ENCODE measurements at places on chromosomes 6 and 20.

DNA sequence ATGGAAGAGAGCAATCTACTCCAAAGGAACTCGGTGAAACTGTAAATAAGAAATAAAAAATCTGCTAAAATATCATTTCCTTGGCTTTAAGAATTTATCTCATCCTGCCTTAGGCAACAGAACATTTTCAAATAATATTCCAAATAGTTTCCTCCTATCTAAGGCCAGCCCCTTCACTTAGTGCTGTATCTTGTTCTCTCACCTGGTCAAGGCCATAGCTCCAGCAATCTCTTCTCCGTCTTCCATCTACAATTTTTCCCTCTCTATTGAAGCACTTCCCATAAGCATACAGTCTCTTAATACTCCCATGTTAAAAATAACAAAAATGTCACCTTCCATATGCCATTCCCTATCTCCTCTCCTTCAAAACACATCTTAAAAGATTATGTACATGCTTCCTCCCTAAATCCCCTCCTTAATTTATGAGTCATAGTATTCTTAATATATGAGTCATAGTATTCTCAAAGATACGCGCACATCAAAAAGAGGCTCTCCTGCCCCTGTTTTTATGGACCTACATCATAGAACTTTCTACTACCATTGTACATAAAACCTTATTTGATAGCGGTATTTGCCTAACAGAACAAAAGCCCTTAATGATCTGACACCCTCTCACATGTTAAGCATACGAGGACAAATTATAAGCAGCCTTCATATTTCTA, 146.9 kb downstream of the PDE10A start:
- no peak for DNase-seq

- DNase-seq: no peak
Measured at GRCh38 chr6:35177157-35177556, 36.0 kb upstream of the TCP11 start.

- no peak for DNase-seq
Measured at GRCh38 chr20:45465491-45466266, 3.9 kb upstream of the WFDC2 start.

DNA sequence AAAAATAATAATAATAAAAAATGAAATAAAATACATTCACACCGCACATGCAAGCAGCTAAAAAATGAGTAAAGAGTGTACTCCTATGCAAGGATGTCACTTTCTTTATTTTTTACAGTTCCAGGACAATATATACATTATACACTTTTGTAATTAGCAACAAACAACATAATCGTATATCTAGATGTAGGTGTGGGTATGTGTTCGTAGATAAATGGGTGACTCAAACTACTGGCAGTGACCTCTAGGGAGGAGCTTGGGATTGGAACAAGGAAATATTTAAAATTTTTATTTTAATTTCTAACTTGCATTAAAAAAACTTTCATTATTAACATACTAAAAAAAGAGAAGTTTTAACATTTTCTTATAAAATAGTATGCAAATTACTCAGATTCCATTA, 86.1 kb upstream of the MYLIP start:
- DNase-seq: no peak

DNA sequence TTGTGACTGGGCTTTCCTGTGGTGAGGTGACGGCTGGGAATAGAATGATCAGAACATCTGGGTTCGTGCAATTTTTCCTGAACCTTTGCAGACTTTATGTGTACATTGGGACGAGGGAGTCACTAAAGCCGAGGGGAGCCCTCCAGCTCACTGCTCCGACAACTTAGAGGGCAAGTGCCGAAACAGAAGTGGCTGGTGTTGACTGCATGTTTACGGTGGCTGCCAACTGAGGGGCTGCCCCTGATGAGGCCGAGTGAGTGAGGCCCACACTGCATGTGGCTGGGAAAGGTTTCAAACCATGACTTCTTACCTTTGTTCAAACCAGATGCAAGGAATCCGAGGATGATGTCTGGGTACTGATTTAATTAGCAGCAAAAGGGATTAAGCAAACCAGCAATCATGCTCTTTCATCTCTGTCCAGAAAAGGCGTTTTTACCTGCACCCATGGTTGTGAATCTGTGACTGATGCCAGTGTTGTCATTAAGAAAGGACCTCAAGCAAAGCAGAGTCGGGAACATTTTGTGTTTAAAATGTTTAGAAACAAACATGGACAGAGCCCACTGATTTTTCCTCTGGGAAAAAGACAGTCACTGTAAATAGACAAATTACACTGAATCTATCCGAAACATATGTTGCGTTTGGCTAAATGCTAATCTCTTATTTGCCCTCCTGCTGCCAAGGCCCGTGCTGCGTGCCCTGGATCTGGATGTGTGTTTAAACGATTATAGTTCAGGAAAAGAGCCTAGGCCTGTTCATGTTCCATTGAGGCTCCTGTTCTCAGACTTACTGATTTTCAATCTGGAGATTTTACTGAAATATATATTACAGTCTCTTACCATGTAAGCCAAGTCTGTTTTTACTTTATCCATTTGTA, 105.1 kb downstream of the UST start:
- no peak for DNase-seq

DNA sequence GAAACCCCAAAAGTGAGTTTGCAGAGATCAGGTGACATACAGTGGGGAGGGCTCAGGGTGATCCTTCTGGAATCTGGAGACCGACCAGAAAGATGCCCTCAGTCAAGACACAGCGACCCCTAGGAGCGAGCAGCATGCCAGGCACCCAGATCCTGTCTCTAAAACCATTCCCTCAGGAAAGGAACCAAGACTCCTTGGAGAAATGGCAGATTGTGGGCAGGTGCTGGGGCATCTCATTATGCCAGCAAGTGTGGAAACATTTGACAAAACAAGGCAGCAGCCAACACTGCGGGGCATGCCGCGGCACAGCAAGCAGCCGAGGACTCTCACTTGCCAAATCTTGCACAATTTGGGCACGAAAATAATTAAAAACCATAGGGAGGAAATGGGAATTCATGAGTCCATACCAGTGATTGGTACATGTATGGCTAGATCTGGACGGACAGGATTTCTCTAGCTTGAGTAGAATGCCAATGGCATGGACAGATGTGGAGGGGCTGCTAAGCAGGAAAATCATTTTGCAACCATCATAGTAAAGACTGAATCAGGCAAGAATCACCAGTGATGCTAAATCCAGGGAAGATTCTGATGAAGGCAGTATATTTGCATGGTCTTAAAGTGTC, 76.9 kb downstream of the GINS1 start:
- no peak for DNase-seq

GRCh38 chr20:50083034-50083433, 29.9 kb downstream of the UBE2V1 start:
- DNase-seq: no peak

DNA sequence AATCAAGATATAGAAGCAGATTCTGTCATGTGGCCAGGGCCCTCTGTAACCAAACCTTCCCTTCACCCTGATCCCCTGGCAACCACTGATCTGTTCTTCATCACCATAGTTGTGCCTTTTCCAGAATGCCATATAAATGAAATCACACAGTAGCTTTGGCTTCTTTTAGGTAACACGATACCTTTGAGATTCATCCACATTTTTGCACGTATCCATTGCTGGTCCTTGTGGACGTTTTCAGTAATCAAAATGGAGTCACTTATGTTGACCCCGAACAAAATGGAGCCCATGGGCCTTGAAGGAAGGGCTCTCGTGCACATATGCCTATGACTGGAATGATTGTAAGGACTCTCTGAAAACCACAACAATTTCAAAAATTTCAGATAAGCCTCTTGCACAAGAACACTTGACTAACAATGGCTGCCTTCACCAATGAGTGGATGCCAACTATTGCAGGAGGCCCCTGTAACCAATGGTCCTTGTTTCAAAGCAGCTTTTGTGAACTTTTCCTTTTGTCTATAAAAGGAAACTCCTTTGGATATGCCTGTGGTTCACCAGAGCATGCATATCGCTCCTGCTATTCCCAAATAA, 84.3 kb upstream of the RALY start:
- no peak for DNase-seq

GRCh38 chr6:106181664-106182418, 95.7 kb downstream of the PRDM1 start:
- no peak for DNase-seq

DNA sequence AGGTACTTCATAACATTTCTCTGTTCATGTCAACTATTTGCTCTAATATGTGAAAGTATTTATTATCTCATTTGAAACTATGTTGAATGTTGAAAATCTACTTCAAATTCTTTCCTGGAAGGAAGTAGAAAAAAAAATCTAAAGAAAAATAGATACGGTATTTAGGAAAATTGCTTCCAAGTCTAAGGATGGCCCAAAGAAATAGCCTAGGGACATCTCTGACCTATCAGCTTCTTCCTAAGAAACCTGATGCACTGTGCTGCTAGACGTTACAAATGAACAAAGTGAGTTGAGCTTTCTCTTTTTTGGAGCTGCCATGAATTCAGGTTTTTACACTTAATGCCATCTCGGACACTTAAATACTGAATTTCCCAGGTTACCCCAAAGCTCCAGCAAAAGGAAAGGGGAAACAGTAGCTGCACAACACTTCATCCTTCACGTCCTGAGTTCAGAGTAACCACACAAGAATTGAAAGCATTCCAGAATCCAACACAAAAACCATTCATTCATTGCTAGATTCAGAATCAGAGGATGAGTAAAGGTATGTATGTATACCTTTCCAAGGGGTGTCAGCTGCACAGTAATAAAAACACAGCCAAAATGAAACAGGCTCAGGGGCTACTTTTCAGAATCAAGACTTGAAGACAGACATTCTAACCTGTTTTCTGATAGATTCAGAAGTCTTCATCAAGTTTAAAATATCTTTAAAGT, 7.9 kb downstream of the RMND1 start:
- no peak for DNase-seq

DNA sequence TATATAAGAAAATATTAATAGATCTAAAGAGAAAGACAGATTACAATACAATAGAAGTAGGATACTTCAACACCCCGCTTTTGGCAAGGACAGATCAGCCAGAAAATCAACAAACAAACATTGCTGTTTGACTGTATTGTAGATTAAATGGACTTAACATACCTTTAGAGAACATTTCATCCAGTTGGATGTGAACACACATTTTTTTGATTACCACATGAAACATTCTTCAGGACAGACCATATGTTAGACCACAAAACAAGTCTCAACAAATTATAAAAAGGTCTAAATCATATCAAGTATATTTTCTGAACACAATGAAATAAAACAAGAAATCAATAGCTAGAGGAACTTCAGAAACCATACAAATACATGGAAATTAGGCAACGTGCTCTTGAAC, 148.2 kb downstream of the TRMT11 start:
- DNase-seq: no peak

GRCh38 chr6:89239338-89239737, 22.2 kb upstream of the GABRR1 start:
- no peak for DNase-seq

DNA sequence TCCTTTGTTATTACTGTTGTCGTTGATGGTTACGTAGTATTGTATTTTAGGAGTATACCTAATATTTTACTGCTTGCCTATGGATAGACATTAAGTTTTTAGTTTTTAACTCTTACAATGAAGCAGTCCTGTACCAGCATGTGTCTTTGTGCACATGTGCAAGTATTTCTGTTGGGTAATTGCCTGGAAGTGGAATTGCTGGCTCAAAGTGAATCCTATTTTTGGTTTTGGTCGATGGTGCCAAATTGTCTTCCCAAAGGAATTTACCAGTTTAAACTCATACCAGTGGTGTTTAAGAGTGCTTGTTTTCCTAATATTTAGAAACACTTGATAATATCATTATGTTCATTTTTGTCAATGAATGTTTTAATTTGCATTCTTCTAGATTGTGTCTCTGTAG, 75.5 kb downstream of the ANKS1A start:
- DNase-seq: no peak

- DNase-seq: no peak
Measured at GRCh38 chr6:53280207-53280606, 68.5 kb downstream of the ELOVL5 start.

GRCh38 chr6:36856277-36856676, 17.0 kb upstream of the CPNE5 start:
- DNase-seq: no peak

DNA sequence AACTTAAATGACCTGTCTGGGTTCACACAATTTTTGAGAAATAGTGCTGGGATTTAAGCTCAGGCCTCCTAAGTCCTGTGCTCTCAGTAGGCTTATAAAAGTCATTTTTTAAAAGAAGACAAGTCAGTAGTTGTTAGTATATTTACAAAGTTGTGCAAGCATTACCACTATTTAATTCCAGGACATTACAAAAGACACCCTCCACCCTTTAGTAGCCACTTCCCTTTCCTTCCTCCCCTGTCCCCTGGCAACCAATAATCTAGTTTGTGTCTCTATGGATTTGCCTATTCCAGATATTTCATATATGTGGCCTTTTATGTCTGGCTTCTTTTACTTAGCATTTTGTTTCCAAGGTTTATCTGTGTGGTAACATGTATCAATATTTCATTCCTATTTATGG, 37.6 kb downstream of the HMGN3 start:
- no peak for DNase-seq

GRCh38 chr20:39216195-39216594, 254.1 kb downstream of the DHX35 start:
- DNase-seq: no peak

GRCh38 chr20:64079273-64080012, at the start of gene RGS19:
Gene RGS19, minus strand, starts transcription at chr20:64079518. Its CDS starts 2,632 bp downstream, at chr20:64076886.
- DNase-seq: no peak

GRCh38 chr20:36031806-36032205, 63.4 kb downstream of the CNBD2 start:
- DNase-seq: no peak

DNA sequence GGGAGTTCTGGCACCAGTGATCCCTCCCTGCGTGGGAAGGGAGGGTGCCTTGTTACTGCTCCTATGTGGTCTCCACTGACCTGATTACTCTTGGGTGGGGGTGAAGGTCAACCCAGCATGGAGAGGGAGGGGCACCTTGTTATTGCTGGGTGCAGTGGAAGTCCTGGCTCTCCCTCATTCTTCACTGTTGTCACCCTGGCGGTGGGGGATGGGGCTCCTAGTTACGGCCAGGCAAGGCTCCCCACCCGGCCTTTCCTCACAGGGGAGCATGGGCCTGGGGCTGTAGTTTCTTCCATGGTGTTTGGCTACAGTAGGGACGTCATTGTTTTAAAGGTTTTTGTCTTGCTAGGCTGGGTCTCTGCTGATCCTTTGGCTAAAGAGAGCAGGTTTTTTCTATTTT, 40.8 kb downstream of the PACSIN1 start:
- no peak for DNase-seq

DNA sequence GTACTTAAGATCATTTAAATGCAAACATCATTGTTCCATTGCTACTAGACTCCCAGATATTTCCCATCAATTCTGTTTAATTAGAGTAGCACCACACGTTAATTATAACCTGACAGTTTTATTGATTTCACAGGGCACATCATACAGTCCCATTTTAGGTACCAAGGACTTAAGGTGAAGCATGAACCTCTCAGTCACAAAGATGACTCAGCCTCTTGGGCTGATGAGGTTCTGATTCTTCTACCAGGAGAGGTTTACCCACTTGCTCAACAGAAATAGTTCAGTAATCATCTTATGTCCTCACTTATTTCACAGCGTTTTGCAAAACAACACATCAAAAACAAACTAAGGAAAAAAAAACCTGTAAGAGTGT, 98.5 kb downstream of the HIVEP2 start:
- no peak for DNase-seq
